Stimulated activated CD8-positive, alpha-beta memory T cell treated with anti-CD3 and anti-CD28 coated beads, Interleukin-7, amount 100 ng/mL, for 4 hours (primary cell): ENCODE measurements at places on chromosomes 3 and 15.

GRCh38 chr15:67196222-67196621 lies 58.2 kb downstream of the AAGAB start:
- no peak for DNase-seq

DNA sequence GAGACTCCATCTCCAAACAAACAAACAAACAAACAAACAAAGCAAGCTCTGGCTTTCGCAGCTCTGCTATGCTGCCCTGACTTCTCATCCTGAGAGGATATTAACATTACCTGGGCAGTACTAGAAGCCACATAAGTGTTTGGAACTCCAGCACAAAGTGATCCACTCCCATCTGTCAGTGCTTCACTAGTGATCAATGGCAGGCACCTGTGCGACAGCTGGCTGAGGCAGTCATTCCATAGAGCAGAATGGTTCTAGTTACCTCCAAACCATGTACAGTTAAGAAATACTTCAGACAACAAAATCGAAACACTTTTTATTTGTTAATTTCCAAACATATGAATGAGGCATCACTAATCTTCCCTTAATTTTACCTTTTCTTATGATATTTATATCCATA lies 2.8 kb upstream of the MB21D2 start:
- no peak for DNase-seq

- no peak for DNase-seq
Observed at GRCh38 chr3:77370413-77370812, 330.5 kb downstream of the ROBO2 start.

- DNase-seq: no peak
Observed at GRCh38 chr15:100078511-100079220, 263.1 kb downstream of the ADAMTS17 start.

DNA sequence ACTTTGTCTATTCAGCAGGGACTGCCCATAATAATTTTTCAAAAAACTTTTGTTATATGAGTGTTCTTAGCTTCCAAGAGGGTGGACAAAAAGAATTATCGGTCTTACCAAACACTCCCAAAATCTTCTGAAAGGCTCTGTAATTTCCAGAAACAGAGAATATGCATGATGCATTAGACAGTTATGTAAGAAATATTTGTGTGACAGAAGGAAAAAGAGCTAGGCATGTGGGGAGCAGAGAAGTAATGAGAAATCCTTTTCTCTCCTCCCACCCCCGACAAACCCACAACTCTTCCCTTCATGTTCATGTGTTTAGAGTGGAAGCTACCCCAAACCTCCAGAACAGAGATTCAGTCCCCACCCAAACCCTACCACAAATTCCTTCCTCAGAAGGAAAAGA lies 86.8 kb downstream of the MYO5A start:
- no peak for DNase-seq

DNA sequence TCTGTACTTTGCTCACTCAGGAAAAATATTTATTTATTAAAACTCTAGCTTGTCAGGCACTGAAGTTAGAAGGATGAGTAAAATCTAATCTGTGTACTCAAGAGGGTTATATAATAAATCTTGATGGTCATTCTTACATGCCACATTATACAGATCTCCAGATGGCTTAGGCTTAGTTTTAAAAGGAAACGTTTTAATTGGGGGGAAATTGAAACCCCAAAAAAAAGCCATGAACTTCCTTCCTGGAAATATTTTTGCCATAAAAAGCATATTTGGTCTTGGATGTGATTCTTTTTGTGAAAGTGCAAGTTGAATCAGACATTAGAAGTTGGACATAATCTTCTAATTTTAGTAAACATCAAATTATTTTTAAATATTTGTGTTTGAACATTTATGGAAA lies 6.0 kb downstream of the SENP8 start:
- no peak for DNase-seq

DNA sequence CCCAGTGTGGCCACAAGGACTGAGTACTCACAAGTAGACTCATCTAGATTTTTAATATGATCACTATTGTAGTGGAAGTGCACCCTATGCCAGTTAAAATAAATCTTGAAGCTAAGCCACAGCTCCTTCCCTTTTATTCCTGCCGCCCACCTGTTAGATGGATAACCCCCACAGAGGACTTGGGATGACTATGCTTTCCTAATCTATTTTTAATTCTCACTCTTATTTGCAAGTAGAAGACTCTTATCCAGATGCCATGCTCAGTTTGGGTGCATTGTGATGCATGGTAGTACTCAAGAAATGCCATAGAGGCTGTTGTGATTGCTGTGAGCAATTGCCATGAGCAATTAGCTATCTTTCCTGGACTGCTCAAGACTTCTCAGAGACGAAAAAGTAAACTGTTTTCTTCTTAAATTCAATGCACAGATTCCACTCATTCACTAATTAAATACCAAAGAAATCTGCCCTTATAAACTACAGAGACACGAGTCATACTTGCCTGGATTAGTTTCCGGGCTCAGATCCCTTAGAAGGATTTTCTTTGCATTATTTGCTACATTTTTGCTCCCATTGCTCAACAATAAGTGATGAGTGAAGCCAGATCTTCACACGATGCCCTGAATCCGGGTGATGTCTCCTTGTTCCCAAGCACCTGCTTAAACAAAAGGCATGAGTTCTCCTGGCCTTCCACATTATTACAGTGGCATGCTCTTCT lies 472.1 kb downstream of the SOX2 start:
- DNase-seq: no peak

GRCh38 chr15:77525400-77525811 lies 104.7 kb downstream of the HMG20A start:
- DNase-seq: no peak

- no peak for DNase-seq
Observed at GRCh38 chr3:158958873-158959272, 157.0 kb downstream of the MFSD1 start.

- no peak for DNase-seq
Observed at GRCh38 chr15:89982315-89983055, 18.6 kb upstream of the ZNF710 start.

DNA sequence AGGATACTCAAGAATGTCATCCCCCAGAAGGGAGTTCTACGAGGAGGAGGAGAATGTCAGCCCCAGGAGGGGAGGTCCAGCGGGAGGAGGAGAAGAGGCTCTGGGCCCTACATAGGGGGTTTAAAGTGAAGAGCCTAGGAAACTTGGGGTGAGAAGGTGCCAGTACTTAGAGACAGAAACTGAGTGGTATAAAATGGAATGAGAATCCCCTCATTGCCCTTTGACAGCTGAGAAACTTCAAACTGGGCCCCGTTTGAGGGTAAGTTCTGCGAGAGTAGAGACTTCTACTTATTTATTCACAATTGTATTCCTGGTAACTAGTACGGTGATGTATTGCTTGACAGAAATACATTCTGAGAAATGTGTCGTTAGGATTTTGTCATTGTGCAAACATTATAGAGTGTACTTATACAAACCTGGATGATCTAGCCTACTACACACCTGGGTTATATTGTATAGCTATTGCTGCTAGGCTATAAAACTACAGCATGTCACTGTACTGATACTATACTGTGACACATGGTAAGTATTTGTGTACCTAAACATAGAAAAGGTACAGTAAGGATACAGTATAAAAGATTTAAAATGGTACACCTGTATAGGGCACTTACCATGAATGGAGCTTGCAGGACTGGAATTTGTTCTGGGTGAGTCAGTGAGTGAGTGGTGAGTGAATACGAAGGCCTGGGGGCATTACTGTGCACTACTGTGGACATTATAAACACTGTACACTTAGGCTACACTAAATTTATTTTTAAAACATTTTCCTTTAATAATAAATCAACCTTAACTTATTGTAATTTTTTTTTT lies 62.0 kb downstream of the TSC22D2 start:
- DNase-seq: no peak
